ENCODE measurements at places on chromosomes 4 and X.

DNA sequence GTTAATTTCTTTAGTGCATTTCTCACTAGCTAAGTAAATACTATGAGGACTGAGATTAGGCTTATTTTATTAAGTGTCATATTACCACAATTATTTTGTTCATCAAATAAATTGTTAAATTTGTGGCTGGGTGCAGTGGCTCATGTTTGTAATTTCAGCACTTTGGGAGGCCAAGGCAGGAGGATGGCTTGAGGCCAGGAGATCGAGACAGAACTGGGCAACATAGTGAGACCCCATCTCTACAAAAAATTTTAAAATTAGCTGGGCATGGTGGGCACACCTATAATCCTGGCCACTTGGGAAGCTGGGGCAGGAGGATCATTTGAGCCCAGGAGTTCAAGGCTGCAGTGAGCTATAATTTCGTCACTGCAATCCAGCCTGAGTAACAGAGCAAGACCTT is 6.8 kb downstream of the SEC24D start:
- no peak for DNase-seq

GRCh38 chrX:155027509-155028066 is 944 bp downstream of the FUNDC2 start:
- no peak for DNase-seq

GRCh38 chr4:156941940-156942548 is 29.6 kb downstream of the PDGFC start:
- DNase-seq: no peak

DNA sequence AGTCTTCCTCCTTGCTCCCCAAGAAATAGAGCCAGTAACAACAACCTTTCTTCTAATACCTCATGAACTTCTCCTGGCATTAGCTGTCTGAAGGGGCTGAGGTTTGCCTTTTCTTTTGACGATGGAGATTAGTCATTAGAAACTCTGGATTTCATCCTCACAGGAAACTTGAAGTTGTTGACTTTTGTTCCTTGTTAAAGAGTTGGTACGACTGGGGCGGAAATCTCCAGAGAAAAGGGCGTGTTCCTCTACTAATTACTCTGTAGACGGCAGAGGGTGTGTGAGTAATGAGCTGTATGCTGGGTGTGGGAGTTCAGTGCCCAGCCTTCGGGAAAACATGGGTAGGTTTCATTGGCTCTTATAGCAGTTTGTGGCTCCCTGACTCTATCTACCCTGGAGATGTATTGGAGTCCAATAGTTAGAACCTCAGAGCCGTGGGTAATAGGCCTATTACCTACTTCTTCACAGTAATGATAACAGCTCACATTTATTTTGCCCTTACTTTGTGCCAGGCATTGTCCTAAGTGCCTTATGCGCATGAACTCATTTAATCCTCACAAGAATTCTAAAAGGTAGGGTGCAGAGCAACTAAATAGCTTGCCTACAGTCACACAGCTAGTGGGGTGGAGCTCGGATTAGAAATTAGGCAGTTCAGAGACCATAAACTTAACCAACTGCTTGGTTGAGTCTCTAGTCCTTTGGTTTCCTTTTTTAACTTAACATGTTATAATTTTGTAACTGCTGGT is 23.4 kb downstream of the TMEM164 start:
- DNase-seq: no peak

GRCh38 chr4:161010227-161010626 is 1153.6 kb downstream of the FSTL5 start:
- DNase-seq: no peak

- DNase-seq: no peak
These were observed 1.7 kb downstream of the HNRNPDL start for GRCh38 chr4:82428526-82428968.

- DNase-seq: no peak
These were observed 53.8 kb upstream of the ABCG2 start for GRCh38 chr4:88212253-88212561.
